ENCODE measurements at places on chromosomes 2 and 18.

DNA sequence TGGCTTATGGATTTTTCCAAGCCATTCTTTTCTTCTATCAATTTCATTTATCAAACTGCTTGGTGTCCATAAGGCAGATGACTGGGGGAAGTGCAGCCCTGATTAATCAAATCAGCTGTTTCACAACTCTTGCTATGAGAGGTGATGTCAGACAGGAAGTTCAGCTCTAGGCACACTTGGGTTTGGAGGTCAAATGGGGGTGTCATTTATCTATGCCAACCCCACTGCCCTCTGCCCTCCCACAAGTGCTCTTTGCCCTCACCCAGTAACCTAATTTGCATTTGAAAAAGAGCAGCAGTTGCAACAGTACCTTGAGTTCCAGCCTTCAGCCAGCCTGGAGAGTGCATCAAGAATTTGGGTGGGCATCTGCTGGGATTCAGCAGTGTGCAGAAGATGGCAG, 431.3 kb upstream of the SPRED2 start:
- DNase-seq: no peak

GRCh38 chr2:85668009-85668856, at the start of gene SFTPB:
TSS of gene SFTPB (minus strand) at chr2:85668199. CDS start at chr2:85668183, 16 bp downstream.
- DNase-seq: peak; percentile 74

DNA sequence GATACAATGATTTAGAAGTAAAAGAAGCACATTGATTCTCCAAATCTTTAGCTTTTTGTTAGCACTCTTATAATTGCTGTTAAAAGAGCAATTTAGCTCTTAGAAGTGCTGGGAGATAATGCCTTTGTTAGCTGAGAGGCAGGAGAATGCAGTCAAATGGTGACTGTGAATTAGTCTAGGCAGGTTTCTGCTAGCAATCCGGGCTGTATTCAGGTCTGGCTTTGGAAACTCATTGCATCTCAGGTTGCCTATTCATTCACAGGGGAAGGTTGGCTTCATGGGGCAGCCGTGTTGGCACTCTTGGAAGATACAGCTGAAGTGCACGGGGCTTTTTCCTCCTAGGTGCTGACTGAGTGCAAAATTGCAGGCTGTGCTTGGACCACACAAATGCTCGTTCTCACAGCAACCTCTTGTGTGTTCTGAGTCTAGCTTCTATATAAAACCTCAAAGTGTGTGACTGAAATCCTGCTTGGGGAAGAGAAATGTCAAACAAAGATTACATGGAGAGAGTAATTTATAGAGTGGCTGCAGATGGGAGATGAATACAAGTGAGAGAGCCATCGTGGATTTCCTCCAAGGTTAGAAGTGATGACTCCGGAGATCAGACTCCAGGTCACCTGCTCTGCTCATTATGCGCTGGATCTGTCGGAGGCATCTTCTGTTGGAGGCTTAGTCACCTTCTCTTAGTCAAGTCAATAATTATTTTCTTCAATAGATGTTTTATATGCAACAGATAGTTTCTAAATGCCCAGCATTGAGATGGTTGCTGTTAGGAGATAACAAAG, 167.8 kb downstream of the PMAIP1 start:
- peak; percentile 5 for DNase-seq

DNA sequence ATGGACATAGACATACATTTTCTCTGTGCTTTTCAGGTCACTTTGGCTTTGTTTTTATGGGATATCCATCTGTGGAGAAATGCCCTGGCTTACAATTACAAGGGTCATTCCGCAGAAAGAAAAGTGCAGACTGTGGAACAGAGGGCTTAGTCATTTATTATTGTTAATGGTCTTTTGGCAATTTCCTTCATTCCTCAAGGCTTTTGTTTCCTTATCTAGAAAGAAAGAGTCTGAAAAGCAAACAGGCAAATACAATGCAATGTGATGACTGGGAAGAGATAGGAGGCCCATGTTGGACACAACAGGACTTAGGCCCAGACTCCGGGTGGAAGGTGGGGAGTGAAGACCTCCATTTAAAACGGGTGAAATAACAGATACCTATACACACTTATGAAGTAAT, 129.5 kb upstream of the CAVIN2 start:
- DNase-seq: peak; percentile 73

- no peak for DNase-seq
These were observed 279.3 kb downstream of the NYAP2 start for GRCh38 chr2:225678792-225679191.

GRCh38 chr2:169980001-169980400, 152.7 kb downstream of the UBR3 start:
- no peak for DNase-seq

- DNase-seq: peak; percentile 91
These were observed 22.2 kb upstream of the TMEM87B start for GRCh38 chr2:112032689-112033465.

DNA sequence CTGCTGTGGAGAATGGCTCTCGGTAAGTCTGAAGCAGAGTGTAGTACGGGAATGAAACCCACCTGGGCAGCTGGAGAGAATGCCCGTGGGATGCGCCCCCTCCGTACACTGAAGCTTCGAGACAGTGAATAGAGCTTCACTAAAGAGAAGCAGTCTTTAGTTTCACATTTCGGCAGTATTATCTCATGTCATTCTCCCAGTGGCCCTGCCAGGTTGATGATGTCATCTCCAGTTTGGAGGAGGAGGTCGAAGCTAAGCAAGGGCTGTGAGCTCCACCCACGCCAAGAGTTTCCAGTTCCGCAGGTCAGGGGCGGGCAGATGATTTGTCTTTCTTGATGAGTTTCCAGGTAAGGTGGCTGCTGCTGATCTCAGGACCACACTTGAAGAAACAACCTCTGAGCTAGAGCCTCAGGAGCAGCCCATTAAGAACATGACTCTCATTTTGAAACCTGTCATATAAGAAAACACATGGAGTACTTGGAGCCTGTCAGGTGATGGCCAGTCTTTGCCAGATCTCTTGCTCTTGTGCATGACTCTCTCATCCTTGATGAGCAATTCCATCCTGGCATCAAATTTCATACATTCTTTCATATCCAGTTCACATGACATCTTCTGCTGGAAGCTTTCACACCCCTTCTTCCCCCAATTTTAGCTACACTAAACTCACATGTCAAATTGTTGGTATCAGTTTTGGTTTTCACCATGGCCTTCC, 475.0 kb downstream of the RNF144A start:
- peak; percentile 31 for DNase-seq

GRCh38 chr2:174330945-174331594, 3.7 kb upstream of the SP9 start:
- DNase-seq: no peak

GRCh38 chr2:56128235-56128634, 55.6 kb upstream of the CCDC85A start:
- peak; percentile 5 for DNase-seq

GRCh38 chr2:133838642-133839365, 270.5 kb upstream of the NCKAP5 start:
- no peak for DNase-seq

- DNase-seq: no peak
These were observed 6.1 kb downstream of the C2orf92 start for GRCh38 chr2:97675430-97676113.

DNA sequence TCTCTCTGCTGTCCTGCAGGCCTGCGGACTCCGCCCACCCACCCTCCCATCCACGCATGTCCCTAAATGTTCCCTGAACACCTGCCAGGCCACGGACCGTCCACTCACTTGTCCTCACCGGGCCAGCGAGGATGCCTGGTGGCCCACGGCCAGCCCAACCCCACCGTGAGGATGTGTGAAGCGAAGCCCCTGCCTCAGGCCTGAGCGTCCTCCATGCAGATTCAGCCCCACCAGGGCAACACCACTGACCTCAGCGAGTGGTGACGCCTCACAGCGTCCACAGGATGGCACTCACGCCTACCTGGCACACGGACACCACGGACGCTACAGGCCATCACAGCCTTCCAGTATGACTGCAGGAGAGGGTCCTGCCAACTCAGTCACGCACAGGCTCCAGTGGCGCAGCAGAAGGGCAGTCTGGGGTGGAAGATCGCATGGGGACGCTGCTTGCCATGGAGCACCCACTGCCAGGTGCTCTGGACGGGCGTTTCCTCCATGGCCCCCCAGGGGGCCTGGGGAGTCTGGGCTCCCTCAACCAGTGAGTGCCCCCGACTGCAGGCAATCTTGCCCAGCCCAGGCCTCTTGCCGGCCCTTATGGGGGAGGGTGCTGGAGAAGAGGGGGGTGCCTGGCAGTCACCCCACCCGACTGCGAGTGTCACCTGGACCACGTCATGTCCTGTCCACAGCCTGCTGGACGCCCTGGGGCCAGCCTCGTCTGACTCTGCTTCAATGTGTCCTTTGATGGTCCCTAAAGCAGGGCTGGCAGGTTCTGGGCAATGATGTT, 25.4 kb downstream of the HDAC4 start:
- no peak for DNase-seq

DNA sequence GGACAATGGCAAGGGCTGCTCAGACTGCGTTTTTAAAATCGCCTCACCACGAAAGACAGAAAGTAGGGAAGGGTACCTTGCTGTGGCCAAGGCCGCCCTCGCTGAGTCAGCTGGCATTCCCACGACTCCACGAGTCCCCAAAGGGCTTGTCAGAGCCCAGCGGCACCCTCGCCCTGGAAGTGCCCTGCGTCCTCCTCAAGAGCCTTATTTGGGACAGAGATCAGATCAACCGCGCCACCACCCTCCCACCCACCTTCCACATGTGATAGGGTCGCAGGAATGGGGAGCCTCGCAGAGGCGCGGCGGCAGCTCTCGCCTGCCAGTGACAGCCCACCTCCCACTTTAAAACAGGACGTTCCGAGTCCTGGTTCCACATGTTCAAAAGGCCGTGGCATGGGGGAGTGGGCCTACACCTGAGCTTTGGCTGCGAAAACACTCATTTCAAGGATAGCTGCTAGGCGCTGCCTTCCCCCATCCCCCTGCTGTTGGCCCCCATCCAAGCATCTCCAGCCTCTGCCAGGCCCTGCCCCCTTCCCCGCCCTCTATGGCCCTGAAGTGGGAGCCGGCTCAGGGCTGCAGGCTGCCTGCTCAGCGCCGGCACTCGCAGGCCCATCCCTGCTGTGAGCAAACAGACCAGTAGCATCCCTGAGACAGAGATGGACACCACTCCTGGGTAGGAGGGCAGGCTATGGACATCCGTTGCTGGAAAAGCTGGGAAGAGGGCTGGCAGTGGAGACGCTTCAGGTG, 38.1 kb upstream of the ARHGEF4 start:
- DNase-seq: no peak

DNA sequence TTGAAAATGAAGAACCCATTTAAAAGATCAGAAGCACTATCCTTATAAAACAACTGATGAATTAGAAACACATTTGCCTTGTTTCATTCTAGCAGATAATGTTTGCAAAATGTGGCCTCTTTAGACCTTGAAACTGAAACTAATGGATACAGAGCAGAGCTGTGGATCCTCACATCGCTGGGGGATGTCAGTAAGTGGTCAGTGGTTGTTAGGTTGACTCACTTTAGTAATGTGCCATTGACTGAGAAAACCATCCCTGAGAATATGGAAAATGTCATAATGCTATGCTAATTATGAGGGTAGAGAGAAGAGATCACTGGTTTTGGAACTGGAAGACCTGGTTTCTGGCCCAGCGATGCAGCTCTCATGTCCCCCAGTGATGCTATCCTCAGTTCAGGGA, 176.7 kb downstream of the MYO1B start:
- DNase-seq: no peak

- DNase-seq: no peak
These were observed 19.0 kb downstream of the HS6ST1 start for GRCh38 chr2:128299628-128300027.

DNA sequence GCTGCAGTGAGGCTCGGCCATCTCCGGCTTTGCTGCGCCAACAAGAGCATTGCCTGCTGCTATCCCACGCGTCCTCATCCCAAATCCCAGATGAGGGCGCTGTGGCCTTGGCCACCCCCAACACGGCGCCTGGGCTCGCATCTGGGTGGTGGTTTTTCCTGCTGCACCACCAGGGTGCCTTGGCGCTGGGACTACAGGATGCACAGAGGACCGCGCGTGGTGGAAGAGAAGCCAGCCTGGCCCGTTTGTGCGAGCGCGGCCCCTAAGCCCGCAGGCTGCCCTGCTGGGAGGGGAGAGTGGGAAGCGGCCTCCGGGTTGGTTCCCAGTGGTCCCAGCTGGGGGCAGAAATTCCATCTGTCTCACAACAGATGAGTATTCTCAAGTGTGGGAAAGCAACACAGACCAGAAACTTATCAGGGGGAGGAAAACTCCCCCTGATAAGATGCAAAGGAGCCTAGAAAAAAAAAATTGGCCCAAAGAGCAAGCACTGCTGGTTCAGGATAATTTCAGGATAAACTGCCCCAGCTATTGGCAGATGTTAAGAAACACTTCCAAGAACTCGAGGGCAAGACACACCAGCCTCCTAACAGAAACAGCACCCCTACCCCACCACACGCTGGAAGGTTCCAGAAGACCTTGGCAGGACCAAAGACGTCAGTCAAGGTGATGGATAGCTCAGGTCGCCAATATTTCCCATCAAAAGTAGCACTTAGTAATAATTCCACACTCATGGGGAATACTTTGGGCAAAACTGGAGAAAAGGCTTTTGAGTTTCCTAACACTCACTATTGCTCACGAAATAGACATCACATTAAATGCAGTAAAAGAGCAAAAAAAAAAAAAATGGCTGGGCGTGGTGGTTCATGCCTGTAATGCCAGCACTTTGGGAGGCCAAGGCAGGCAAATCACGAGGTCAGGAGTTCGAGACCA, 152.1 kb downstream of the PXDN start:
- peak; percentile 83 for DNase-seq

- no peak for DNase-seq
These were observed 185.2 kb downstream of the SOX11 start for GRCh38 chr2:5877360-5877759.

GRCh38 chr2:236579746-236580315, 10.2 kb downstream of the ACKR3 start:
- DNase-seq: no peak

DNA sequence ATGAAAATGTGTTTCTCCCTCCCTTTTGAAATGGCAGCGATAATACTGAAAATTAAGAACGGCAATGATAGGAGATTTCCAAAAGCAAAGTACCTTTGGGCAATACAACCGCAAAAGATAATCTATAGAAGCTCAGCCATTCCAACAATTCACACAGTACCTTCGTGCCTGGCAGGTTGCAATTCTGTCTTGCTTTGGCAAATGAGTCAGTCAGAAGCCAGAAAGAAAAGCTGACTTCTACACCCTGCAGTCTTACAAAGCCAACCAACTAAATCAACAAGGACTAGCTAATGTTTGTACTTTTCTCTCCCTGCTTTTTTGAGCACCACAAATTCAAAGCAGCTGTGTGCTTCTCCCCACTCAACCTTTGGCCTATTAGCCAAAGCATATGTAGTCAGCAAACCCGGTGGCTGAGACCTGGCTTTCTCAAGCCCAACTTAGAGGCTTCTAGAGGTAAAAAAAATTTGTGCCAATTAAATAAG, 25.7 kb upstream of the ID2 start:
- DNase-seq: peak; percentile 91

GRCh38 chr2:134482766-134483340, 229.0 kb downstream of the MGAT5 start:
- DNase-seq: no peak

DNA sequence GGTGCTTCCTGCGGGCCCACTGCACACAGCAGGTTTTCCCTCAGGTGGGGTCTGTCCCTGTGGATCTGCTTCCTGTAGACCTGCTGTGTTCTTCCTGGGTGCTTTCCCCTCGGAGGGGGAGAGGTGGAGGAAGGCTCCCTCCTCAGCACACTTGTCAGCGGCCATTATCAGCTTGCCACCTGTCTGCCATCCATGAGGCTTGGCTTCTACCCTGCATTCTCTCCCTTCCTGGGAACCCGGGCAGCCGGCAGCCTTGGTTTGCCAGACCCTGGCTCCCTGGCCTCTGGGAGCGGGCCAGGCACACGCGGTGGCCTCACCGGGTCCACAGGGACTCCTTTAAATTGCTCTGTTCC, 58.5 kb downstream of the INPP5D start:
- no peak for DNase-seq
